ENCODE measurements at places on chromosomes 1 and 21.

DNA sequence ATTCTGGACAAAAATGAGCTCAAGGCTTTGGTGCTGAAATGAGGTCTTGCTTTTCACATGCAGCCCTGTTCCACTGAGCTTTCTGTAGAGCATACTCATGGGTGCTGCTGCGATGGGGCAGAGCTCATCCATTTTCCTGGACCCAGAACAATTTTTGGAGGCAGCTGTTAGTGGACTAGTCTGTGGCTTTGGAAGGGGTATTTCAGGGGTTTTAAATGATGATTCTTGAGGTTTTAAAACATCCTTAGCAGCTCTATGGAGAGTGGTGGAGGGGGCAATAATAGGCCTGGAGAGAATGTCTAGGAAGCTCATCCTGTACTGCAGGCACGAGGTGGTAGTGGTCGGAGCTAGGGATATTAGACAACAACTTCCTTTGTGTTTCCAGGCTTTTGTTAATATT is 16.5 kb downstream of the NOS1AP start:
- no peak for DNase-seq

DNA sequence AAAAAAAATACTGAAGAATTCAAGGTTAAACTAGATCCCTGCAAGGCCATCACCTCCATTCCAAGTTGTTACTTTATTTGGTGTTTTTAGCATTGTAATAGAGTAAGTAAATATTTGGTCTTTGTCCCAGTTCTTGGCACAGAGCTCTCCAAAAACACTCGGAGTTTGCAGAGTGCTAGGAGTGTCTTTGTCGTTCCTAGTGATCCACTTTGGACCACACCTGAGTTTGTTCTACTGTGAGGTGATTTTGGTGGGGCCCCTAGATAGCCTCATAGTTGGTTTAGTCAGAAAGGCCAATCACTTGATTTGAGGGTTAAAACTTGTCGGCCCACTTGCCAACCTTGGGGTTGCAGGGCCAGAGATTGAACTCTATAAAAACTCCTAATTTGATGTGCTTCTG is 25.6 kb downstream of the SYNC start:
- DNase-seq = no peak

GRCh38 chr21:45095505-45095904 is 21.1 kb downstream of the ADARB1 start:
- DNase-seq = no peak

DNA sequence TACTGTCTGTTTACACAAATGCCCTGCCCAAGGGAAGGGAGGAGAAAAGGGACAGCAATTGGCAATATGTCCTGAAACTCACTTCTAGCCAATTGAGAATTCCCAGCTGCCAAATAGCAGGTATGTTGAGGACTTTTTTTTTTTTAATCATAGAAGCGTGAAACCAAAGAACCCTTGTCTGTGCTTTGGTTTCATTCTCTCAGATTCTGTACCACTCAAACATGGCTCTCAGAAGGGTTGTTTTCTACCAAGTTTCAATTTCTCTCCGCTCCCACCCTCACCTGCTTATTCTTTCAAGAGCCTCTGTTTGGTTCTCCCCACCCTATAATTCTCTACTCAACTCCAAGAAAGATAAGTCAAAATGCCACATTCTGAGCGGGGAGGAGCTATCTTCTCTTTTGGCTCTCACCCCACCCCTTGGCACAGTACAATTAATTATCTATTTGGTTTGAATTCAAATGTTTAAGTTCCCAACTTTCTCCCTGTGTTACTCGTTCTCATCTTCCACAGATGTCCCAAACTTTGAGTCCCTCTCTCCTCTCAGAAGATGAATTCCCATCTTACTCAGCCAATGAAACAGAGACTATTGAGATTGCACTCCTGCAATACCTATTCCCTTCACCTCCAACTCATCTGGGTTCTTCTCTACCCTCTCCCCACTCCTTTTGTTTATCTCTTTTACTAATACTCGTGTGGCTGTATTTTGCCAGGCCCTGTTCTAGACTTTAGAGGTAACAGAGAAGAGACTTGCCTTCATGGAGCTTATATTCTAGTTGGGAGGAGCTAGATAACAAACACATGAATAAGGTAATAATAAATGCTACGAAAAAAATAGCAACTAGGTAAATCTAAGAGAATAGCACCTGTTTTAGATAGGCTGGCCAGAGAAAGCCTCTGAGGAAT is 3.9 kb upstream of the TP53BP2 start:
- DNase-seq = no peak

GRCh38 chr1:108560874-108561459 is 1.1 kb downstream of the EEIG2 start:
- DNase-seq = peak; percentile 76

GRCh38 chr1:41383094-41383852 is 22.0 kb downstream of the FOXO6 start:
- DNase-seq = peak; percentile 79

DNA sequence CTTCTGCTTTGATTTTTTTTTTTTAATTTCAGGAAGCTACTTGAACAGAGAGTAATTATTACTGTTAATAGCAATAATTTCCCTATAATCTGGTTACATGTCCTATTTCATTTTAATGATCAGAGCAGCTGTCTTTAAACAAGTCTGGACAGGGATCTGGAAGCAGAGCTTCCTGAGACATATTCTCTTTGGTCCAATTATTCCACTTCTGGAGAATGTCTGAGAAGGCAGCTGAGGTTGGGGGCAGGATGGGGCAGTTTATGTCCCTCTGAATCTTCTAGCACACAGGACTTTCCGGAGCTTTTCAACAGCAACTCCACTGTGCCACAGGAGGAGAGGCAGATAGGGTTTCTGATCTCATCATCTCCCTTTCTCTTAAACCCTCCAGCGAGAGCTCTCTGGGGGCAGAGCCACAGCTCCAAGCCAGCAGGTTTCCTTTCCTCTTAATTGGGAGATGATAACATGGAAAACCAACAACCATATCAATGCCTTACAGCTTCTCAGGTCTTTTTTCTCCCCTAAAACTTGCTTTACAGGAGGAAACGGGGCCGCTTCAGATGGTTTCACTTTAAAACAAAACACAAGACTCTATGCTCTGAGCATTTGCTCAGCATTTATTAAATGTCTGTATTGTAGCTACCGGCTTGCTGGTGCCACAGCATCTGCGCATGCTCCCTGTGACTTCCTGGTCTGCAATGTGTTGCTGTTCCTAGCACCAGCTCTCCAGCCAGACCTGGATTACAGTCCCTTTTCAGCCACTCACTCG is 425.7 kb upstream of the USP24 start:
- DNase-seq = peak; percentile 88

GRCh38 chr1:26531651-26532131 is 2.1 kb downstream of the RPS6KA1 start:
- no peak for DNase-seq

DNA sequence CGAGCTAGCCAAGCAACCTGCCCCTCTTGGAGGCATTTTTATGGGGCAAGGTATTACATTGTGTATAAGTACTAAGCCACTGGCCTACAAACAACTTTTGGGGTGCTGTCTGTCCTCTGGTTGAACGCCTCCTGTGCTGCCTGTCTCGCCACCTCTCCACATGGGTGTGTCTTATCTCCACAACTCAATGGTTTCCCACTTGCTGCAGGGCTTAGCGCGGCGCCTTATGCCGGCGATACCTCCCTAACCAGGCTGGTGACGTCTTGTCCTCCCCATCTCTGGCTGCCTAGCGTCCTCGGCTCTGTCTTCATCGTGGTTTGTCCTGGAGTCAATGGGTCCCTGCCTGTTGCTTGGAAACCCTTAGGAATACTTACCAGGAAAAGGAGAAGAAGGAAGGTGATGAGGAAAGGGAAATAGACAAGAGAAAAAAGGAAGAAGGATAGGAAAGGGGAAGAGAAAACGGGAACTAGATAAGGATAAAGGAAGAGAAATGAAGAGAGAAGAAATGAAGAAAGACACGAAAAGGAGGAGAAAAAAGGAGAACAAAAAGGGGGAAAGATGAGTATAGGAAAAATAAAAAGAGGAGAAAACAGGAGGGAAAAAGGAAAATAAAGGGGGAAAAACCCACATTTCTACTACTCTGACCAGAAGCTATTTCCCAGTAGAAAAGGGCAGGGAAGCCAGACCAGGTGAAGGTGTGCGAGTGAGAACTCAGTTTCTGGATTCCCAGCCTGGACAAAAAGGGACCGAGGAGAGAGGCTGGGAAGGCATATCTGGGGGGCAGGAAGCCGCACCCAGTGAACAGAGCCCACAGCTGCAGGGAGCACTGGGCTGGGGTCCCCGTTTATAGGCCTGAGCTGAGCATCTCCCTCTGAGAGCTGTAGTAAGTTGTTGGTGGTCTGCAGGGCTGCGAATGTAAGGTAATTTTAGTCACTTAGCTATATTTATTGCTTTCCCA is 86.2 kb downstream of the CLIC6 start:
- no peak for DNase-seq

DNA sequence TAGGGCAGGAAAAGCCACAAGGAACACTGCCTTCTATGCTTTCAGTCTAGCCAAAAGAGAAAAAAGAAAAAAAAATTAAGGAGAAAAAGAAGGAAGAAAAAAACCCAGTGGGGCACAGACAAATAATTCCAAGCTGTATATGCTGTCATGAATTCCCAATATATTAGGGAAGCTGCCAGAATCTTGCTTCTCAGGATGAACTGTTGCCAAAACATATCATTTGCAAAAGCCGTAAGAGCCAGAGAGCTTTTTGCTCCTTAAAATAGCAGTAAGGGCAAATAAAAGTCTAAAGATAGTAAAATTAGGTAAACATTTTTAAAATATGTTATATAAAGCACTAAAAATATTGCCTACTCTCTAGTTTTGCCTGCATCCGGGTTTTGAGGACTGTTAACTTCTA is 52.1 kb downstream of the PGM1 start:
- peak; percentile 86 for DNase-seq

- peak; percentile 13 for DNase-seq
Observed at GRCh38 chr1:85027242-85027983, 20.9 kb downstream of the MCOLN3 start.

GRCh38 chr1:3852711-3853485 is 4.1 kb downstream of the CEP104 start:
- no peak for DNase-seq

- no peak for DNase-seq
Observed at GRCh38 chr1:109273570-109274288, 9.2 kb downstream of the PSRC1 start.

DNA sequence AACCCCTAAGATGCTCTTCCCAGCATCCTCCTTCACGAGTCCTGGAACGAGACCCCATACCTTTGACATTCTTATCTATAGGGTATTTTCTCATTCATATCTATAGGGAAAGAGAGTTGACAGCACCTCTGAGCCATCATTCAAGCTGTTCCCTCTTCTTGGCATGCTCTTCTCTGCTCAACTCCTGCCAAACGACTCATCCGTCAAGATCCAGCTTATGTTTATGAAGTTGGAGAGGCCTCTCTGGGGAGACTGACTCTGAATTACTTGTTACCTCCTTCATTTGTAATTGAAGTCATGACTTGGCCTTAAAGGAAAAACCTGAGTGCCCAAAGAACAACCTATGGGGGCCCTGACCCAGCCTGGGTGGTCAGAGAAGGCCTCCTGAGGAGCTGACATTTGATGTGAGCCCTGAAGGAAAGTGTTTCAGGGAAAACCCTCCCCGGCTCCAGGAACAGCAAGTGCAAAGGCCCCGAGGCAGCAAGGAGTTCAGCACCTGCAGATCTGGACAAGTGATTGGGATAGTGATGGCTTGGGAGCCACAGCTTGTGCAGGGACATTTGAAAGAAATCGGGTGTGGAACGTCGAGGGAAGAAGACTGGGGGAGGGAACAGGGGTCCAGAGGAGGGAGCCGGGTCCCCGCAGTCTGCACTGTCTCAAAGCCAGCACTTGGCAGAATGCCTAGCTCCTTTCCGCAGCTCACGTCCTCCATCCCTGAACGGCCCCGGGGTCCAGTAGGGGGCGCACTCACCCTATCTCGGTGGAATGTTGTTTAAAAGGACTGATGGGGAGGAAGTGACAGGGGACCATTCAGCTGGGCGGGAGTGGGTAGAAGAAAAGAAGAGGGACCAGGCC is 14.0 kb upstream of the CDA start:
- peak; percentile 60 for DNase-seq

GRCh38 chr1:206859082-206859521 is 6.3 kb upstream of the IL20 start:
- peak; percentile 59 for DNase-seq

DNA sequence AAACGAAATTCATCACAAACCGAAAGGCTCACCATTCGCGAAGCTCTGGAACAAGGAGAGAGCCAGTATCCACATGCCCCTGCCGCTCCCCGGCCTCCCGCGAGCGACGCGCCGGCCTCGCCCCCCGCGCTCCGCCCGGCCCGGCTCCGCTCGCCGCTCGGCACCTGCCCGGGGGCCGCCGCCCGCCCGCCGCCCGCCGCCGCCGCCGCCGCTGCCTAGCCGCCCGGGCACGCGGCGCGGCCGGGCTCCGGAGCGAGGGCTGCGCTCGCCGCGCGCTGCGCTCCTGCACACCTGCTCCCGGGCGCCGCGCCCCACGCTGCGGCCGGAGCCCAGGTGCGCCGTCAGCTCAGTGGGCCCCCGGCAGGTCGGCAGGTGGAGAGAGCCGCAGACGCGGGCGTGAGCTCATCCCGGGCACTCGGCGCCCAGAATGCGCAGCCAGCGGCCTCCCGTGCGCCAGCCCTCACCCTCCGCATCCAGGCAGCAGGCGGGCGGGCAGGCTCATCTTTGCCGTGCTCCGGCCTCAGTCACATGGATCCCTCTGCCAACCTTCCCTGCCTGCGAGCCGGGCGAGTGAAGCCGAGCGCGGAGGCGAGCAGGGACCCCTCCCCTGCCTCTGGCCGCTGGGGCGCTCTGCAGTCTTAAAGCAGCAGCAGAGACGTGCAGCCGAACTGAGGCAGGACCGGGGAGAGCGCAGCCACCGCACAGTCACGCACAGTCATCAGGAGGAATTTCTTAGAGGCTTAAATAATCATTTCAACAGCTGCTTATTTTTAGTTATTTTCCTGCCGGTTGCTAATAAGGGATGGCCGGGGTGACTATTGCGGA is at the start of gene DSCAM:
DSCAM (minus strand) TSS at position 572 of the 825 bp plus-strand sequence; CDS start at position 75, 497 bp downstream.
- DNase-seq = no peak

- no peak for DNase-seq
Observed at GRCh38 chr1:54614024-54614423, 9.3 kb downstream of the FAM151A start.

DNA sequence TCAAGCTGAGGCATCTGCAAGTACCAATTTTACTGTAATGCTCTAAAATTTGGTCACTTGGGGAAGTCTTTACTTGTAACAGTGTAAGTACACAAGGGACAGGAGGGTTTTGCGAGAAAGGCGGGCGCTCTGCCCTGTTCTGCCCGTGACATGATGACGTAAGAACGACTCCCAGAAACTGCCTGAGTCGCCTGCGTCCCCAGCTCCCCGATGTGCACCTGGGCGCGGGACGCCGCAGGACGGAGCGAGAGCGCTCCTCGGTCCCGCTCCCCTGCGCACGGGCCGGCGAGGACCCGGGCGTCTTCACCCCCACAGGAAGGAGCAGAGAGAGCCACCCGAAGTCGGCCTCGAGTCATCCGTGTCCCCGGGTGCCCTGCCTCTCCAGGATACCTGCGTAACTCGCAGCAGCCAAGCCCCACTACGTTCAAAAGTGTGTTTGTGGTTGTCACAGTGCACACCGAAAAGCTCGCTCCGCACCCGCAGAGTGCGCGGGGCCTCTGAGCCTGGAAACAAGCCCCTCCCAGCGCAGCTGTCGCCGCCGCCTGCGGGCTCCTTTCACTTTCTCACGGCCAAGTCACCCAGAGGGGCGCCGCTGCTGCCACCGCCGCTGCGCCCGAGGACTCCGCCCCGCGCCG is 3.3 kb upstream of the ZBTB18 start:
- DNase-seq = peak; percentile 74

All from muscle of leg (tissue), 16 donors.